Neural cell (in vitro differentiated cells): ENCODE measurements at places on chromosomes 16 and 17. TPM values are rescaled to one million over a fixed set of nuclear protein-coding genes. Genes with fewer than 3 reads are reported as not detected.

Gene ARMC7
- 3.7 and 4.0 TPM in 2 replicates for polyA plus RNA-seq

Gene MT1G
- not detected in 2 replicates for polyA plus RNA-seq

Gene BMERB1
- polyA plus RNA-seq = 149 and 223 TPM in 2 replicates

Gene ALOX12
- not detected in 2 replicates for polyA plus RNA-seq

Gene CUEDC1
- polyA plus RNA-seq = 25.5 and 27.0 TPM in 2 replicates

Gene HYDIN
- polyA plus RNA-seq = 0.54 and 2.2 TPM in 2 replicates

Gene NME2
- 127 and 133 TPM in 2 replicates for polyA plus RNA-seq

Gene TMEM204
- not detected in 2 replicates for polyA plus RNA-seq

Gene FBXL16
- polyA plus RNA-seq = 3.4 and 6.1 TPM in 2 replicates

Gene CTU2
- 26.3 and 26.8 TPM in 2 replicates for polyA plus RNA-seq

Gene PRMT7
- polyA plus RNA-seq = 203 and 207 TPM in 2 replicates

Gene FBXW10
- polyA plus RNA-seq = 0.21 and 0.56 TPM in 2 replicates

Gene PMFBP1
- 0.12 and 1.0 TPM in 2 replicates for polyA plus RNA-seq

Gene TBC1D3E
- not detected in 2 replicates for polyA plus RNA-seq

Gene ZDHHC1
- polyA plus RNA-seq = 1.7 TPM in 1 of 2 replicates, not detected in the other

Gene GAS7
- polyA plus RNA-seq = 23.6 and 30.9 TPM in 2 replicates

Gene MMP25
- polyA plus RNA-seq = not detected in 2 replicates

Gene AOC3
- 0.35 and 0.54 TPM in 2 replicates for polyA plus RNA-seq

Gene CDH16
- not detected in 2 replicates for polyA plus RNA-seq

Gene HASPIN
- polyA plus RNA-seq = 0.22 and 0.32 TPM in 2 replicates

Gene ACAP1
- polyA plus RNA-seq = 0.66 and 9.2 TPM in 2 replicates

Gene NRN1L
- polyA plus RNA-seq = 2.2 TPM in 1 of 2 replicates, not detected in the other

Gene ITGB4
- not detected in 2 replicates for polyA plus RNA-seq

Gene CCL17
- not detected in 2 replicates for polyA plus RNA-seq

Gene MT1F
- polyA plus RNA-seq = 1.8 and 1.9 TPM in 2 replicates
